ENCODE measurements at places on chromosomes 2 and 18.

DNA sequence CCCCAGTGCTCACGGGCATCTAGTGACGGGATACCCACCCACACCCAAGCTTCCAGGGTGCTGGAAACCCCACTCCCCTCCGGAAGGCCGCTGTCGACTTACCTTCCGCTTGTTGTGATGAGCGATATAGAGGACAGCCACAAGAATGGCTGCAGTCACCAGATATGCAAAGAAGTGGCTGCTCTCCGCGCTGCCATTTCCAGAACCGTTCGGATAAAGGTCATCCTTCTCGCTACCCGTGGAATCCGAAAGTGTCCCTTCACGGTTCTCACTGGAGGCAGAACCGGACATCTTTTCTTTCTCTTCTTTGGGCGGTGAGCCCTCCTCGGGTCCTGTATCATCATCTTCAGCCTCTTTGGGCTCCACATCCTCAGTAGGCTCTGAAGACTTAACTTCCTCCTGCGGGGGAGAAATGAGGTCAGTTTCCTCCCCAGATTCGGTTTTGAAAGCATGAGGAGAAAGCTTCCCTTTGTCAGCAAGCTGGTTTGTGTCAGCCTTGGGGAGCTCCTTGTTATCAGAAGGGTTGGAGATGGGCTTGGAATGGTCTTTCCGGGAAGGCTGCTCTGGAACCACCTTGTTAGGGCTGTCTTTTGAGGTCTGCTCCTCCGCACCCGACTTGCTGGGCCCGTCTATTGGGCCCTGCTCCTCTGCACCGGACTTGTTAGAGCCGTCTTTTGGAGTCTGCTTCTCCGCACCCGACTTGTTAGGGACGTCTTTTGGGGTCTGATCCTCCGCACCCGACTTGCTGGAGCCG is 1.2 kb downstream of the TGOLN2 start:
- DNase-seq: peak; percentile 56

DNA sequence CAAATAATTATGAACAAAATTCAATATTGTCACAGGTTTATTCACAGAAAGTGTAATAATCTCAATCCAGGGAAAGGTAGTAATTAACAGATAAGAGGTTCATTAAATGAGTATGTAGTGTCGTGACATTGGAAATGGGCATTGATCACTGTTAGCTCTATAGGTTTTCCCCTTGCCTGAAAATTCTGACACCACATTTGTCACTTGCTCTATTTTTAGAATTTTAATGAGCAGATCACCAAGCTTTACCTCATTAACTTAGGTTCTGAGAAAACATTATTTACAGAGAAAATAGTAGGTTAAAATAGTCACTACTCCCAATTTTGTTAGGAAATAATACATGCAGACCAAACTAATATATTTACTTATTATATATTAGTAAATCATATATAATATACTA is 344.0 kb downstream of the DSC3 start:
- DNase-seq: no peak

- DNase-seq: no peak
Observed at GRCh38 chr2:38093527-38094165, 17.7 kb upstream of the CYP1B1 start.

DNA sequence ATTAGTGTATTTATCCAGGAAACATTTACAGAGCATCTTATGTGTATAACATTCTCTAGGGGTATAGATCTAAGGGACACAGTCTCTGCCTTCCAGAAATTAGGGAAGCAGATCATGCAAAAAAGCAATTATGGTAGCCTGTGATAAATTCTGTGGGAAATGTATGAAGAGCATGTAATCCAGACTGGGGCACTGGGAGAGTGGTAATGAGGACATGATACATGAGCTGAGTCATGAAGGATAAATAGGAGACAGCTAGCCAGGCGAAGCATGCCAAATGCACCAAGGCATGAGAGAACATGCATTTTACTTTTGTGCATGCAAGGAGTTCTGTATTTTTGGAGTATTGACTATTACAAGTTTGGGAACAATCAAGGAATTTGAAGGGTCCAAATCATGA is 8.9 kb upstream of the RPRM start:
- no peak for DNase-seq

DNA sequence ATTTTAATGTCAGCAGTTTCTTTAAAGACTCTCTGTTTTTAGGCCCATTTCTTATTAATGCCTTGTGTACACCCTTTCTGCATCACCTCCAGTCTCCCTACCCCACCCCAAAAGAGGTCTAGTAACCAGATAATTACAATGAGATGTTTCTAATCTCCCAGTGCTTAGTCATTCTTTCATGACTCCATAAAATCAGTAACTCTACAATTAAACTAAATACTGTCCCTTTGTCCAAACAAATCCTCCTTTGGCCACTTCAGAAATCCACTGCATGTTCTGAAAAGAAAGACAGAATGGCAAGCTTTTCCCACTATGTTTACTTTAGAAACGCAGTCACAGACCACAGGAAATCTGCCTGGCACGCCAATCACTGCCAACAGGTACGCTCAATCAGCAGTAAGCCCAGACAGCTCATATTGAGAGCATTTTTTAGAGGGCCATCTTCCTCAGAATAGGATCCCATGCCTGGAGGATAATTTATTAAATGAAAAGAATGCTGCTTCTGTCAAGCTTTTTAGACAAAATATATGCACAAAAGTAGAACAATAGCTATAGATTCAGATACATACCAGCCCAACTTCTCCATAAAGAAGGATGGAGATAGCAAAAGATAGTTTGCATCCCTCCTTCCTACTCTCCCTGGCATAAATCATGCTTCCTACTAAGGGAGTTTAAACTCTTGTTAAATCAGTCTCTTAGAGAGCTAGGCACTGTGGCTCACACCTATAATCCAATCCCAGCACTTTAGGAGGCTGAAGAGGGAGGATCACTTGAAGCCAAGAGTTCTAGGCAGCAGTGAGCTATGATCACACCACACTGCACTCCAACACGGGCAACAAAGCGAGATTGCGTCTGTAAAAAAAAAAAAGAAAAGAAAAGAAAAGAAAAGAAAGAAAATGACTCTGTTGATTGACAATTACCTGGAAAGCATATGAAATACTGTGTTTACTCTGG is 14.6 kb downstream of the CLASP1 start:
- no peak for DNase-seq

GRCh38 chr2:99096728-99097127 is 44.8 kb upstream of the C2orf15 start:
- no peak for DNase-seq

GRCh38 chr2:64352292-64352691 is 101.7 kb upstream of the LGALSL start:
- DNase-seq: no peak

GRCh38 chr2:177599139-177599688 is 206.6 kb downstream of the AGPS start:
- DNase-seq: no peak

- DNase-seq: no peak
Observed at GRCh38 chr2:182366628-182367027, 60.2 kb downstream of the PDE1A start.

DNA sequence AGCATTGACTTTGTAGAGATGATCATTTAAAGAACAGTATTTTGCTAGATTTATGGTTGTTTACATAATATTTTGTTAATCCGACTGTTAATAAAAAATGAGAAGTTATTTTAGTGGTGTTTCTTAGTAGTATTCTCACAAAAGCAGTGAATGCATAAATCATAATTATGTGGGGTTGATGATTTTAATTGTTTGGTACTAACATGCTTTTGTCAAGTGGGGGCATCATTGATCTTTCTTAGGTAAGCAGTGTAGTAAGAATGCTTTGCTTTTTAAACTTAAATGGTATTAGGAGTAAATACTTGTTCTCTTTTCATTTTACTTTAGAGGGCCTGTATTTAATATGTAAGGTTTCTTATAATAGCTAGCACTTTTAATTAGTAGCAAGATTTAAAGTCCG is 109.2 kb upstream of the OTX1 start:
- DNase-seq: peak; percentile 14

All from RKO (cell line).